ENCODE measurements at places on chromosomes 3 and 15.

DNA sequence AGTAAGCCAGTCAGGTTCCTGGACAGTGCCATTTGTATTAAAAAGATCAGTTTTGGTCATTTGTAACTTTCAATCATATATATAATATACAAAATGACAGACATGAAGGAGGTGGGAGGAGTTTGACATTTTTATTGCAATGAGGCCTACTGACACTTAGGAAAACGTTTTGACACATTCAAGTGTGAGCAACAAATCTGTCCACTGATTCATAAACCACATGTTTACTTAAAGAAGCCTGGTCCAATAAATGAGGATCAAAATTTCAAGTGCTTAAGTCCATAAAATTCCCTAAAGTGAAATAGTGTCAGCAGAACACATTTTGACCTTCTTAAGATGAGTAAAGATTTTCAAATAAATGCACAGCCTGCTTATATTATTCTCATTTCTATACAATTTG is 137.3 kb downstream of the MECOM start:
- DNase-seq: no peak

GRCh38 chr15:79919090-79919748 is 22.4 kb upstream of the MTHFS start:
- no peak for DNase-seq

DNA sequence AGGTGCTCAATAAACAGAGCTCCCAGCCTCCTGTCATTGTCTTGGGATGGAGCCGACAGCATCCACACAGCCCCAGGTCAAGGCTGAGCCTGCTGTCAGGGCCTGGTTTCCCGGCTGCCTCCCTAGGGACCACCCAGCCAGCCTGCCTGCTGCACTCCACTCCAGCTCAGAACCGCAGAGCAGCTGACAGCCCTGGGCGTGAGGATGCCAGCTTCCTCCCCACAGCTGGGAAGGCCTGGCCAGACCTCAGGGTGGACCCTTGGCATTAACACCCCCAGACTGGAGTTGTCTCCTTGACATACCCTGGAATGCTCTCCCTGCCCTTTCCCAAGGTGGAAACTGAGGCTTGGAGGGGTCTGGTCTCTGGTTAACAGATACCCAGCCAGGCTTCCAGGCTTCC is 112.0 kb downstream of the WNT7A start:
- peak; percentile 34 for DNase-seq

DNA sequence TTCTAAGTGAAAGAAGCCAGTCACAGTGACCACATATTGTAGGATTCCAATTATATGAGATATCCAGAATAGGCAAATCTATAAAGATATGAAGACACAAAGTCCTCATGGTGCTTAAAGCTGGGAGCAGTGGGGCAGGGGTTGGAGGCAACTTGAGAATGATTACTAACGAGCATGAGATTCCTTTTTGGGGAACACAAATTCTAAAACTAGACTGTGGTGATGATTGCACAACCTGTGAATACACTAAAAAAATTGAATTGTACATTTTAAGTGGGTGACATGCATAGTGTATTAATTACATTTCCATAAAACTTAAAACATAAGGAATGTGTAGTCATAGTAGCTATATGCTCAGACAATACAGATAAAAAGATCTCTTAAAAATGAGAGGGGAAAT is 103.2 kb downstream of the DPH6 start:
- DNase-seq: no peak

GRCh38 chr3:147197739-147198138 is 208.6 kb downstream of the ZIC4 start:
- DNase-seq: no peak

Measured in NCI-H1436 (cell line).